ENCODE measurements at places on chromosomes 16 and 17.

GRCh38 chr16:87582216-87582965, 19.9 kb upstream of the JPH3 start:
- DNase-seq = no peak

DNA sequence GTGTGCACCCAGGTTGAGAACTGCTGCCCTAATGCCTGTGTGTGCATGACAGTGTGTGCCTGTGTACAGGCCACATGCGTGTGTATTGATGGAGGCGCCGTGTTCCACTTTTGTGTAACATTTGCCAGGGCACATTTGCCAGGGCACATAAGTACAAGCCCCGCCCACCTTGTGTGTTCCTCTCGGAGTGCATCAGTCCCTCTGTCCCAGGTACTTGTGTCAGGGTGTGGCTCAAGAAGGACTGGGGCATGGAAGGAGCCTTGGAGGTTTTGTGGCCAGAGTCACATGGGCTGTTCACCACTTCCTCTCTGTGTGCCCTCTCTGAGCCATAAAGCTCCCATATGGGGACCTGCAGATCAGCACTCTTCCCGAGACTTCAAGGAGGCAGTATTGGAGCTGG, 73.9 kb downstream of the MRM1 start:
- DNase-seq = no peak

DNA sequence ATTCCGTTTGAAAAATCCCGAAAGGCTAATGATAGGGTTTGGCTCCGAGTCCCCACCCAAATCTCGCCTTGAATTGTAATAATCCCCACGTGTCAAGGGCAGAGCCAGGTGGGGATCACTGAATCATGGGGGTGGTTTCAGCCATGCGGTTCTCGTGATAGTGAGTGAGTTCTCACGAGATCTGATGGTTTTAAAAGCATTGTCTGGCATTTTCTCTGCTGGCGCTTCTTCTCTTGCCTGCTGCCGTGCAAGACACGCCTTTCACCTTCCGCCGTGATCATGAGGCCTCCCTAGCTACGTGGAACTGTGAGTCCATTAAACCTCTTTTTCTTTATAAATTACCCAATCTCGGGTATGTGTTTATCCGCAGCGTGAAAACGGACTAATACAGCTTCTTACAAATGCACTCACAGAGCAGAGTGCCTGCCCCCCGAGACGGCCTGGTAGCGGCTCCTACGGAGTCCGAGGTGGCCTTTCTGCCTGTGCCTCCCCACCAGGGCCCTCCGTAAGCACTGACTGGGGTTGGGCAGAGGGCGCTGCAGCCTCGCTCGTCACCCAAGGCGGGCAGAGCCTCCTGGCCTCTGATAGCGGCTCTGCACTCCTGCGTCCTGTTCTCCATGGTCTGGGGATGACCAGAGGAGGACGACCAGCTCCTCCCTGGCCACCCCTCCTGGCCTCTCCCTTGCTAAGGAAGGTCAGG, 131.7 kb downstream of the FOXL1 start:
- no peak for DNase-seq

DNA sequence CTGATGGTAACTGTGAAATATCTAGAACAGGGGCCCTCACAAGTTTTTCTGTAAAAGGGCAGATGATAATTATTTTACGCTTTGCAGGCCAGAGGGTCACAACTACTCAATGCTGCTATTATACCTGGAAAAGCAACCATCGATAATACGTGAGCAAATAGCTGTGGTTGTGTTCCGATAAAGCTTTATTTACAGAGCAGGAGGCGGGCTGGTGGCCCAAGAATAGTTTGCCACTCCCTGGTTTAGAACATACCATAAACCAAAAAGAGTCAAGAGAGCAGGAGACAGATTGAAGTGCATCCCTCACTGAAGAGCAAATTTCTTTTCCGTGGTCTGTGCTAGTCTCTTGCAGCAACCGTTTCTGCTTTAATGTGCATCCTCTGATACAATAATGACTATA, 77.9 kb upstream of the DYNLRB2 start:
- no peak for DNase-seq

- DNase-seq = no peak
Observed at GRCh38 chr16:23947838-23948237, 112.1 kb downstream of the PRKCB start.

GRCh38 chr16:16033208-16033717, 83.8 kb downstream of the ABCC1 start:
- DNase-seq = no peak

- DNase-seq = no peak
Observed at GRCh38 chr16:55487048-55487803, 8.2 kb downstream of the MMP2 start.

DNA sequence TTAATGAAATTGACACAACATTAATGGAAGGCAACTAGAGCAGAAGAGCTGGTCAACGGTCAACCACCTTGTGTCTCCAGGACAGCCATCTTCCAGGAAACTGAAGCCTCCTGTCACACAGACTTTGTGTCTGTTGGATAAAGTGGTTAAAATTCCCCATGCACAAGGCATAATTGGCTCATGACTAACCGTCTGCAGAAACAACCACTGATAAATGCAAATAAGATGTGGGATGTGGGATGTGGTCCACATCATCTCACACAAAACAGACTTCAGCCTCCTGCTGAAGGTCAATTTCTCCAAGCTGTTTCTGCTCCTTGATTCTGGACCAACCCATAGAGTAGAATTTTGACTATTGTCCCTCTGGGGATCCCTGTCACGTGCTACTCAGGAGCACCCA, 26.9 kb upstream of the XYLT1 start:
- no peak for DNase-seq

- DNase-seq = no peak
Observed at GRCh38 chr16:53064081-53064578, 9.3 kb downstream of the CHD9 start.

- DNase-seq = no peak
Observed at GRCh38 chr17:57915544-57915943, 39.7 kb downstream of the CUEDC1 start.

- no peak for DNase-seq
Observed at GRCh38 chr16:71807905-71808592, 585 bp downstream of the AP1G1 start.

- no peak for DNase-seq
Observed at GRCh38 chr16:73159296-73159695, 111.4 kb upstream of the ZFHX3 start.

DNA sequence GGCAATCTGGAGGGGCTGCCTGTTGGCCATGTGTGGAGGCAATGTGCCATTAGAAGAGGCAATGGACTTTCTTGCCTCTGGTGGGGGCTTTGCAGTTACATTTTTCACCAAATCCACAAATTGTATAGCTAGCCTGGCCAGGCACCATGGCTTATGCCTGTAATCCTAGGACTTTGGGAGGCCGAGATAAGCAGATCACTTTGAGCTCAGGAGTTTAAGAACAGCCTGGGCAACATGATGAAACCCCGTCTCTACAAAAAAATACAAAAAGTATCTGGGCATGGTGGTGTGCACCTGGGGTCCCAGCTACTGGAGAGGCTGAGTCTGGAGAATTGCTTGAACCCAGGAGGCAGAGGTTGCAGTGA, 2.7 kb upstream of the RNF112 start:
- no peak for DNase-seq

GRCh38 chr16:67370661-67371060, 22.6 kb downstream of the TPPP3 start:
- no peak for DNase-seq

GRCh38 chr16:12951392-12951791, 50.0 kb downstream of the SHISA9 start:
- no peak for DNase-seq

DNA sequence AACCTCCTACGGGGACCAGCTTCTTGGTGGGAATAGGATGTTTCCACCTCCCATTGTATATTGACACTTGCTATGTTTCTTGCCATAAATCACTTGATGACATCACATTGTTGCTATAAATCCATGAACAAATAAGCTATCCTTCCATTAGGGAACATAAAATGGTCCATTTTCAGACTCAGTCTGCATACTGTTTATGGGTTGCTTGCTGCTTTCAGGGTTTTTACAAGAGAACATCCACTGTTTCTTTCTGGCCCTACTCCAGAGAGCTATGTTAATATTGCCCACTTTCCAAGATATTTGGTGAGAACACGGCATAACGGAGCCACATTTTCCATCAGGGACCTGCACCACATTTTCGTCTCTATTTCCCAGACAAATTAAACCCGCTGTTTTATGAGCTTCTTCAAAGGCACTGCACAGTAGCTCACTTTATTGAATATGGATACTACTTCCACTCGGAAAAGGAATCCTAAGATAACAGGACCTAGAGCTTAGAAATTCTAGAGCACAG, 800.2 kb downstream of the KCNJ2 start:
- no peak for DNase-seq

- no peak for DNase-seq
Observed at GRCh38 chr17:59651346-59651745, 31.7 kb downstream of the CLTC start.

- no peak for DNase-seq
Observed at GRCh38 chr16:60204181-60204580, 1470.1 kb upstream of the GOT2 start.

DNA sequence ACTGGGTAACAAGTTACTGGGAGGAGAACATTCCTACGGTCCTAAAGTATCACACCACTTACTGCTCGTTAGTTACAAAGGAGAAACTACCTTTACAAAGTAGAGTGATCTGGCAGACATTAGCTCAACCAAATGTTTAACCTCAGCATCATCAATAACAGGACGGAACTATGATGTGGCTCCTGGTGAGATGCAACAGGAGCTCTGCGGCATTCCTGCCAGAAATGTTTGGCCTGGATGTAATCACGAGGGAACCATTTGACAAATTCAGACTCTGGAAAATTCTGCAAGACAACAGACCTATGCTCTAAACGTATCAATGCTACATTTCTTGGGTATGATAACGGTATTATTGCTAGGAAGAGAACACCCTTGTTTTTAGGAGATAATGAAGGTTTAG, 80.4 kb downstream of the MRM3 start:
- DNase-seq = no peak

DNA sequence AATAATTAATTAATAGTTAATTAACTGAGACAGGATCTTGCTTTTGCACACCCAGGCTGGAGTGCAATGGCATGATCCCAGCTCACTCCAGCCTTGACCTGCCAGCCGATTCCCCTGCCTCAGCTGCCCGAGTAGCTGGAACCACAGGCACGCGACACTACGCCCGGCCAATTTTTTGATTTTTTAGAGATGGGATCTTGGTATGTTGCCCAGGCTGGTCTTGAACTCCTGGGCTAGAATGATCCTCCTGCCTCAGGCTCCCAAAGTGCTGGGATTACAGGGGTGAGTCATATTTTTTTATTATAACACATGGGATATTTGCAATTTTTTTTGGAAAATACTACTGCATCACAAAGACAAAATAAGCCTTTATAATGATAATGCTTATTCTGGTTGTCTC, 30.4 kb upstream of the BCAR1 start:
- DNase-seq = no peak

DNA sequence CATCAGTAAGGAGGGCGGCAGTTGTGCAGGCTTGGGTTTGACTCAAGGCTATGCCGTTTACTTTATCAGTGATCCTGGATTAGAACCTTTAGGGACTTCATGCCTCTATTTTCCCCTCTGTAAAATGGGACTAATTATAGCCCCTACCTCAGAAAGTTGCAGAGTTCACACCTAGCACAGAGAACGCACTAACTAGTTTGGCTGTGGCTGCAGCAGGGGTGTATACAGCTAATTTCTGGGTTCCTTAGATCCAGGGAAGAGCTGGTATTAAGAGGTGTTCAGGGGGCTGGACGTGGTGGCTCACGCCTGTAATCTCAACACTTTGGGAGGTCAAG, 267.3 kb downstream of the CPPED1 start:
- no peak for DNase-seq

DNA sequence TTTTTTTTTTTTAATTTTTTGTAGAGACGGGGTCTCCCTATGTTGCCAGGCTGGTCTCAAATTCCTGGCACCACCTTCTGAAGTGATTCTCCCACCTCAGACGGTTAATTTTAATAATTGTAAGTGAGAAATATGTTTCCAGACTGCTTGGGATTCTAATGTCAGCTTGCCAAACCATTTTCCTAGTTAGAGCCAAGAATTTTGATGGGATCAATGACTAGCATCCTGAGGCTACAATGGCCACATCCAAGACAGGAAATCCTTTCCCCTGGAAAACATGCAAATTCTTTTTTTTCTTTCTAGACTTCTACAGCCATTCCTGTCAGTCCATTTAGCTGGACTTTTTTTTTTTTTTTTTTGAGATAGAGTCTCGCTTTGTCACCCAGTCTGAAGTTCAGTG, 32.6 kb downstream of the IGF2BP1 start:
- DNase-seq = no peak

- no peak for DNase-seq
Observed at GRCh38 chr17:11366272-11366850, 125.3 kb downstream of the SHISA6 start.

GRCh38 chr17:63039899-63040602, 74.0 kb downstream of the TANC2 start:
- DNase-seq = no peak

- no peak for DNase-seq
Observed at GRCh38 chr17:3657588-3657869, 10.8 kb downstream of the TAX1BP3 start.

DNA sequence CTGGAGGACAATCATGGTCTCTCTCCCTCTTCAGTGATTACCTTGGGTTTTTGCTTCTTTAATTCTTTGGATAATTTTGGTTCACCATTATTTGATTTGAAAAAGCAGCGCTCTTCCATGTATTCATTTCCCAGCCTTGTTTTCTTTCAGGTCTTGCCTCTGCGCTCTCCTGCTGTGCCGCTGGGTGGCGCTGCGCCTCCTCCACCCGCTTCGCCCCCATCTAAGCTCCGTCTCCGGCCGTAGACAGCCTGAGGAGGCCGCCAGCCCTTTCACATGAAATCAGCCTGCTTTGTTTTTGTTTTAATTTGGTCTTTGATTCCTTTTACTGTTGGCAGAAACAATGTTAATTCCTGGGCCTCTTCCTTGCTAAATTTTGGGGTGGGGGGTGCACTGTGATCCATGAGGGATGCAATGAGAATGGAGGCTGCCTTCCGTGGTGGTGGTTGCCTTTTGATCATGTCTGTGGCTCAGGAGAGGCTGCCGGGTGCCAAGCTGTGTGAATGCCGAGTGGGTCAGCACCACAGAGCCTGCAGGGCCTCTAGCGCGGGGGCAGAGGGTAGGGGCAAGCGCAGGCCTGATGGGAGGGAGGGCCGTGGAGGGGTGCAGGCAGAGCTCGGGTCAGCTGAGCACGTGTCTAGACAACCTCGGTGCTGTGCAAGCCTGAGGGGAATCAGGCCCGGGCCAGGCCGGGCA, 64.1 kb downstream of the PLD6 start:
- DNase-seq = peak; percentile 50

DNA sequence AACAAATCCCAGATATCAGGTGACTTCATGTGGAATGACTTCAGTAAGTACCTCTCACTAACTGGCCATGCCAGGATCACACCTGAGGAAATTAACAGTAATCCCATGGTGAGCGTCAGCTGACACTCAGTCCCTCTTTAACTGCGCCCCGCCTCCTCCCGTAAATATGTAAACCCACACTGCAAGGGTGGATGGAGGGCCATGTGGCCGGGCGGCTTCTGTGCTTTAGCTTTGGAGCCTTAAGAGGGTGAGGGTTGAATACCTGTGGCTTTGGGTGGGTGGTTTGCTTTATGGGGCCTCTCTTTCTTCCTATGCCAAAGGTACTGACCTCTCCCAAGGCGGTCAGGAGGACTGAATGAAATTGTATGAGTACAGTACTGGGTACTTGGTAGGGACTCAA, 141.7 kb downstream of the MRM1 start:
- no peak for DNase-seq
